ENCODE measurements at places on chromosomes 7 and 10.

GRCh38 chr7:1466524-1467271 is 7.4 kb upstream of the MICALL2 start:
- DNase-seq = no peak

DNA sequence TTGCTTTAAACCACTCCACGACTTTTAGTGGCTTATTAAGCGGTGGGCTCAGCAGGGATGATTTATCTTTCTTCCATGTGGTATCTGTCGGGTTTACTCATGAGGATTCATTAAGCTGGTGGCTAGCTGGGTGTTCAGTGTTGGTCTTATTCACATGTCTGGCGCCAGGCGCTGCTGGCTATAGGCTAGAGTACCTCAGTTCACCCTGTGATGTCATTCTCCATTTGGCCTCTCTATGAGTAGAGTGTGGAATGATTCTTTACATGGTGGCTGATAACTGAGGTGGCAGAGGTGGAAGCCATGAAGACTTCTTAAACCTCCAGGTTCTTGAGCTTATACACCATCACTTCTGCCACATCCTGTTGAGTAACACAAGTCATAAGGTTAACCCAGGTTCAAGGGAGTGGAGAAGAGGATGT is 115.4 kb downstream of the MLLT10 start:
- DNase-seq = no peak

GRCh38 chr10:100223879-100224278 is 5.5 kb downstream of the CHUK start:
- no peak for DNase-seq

DNA sequence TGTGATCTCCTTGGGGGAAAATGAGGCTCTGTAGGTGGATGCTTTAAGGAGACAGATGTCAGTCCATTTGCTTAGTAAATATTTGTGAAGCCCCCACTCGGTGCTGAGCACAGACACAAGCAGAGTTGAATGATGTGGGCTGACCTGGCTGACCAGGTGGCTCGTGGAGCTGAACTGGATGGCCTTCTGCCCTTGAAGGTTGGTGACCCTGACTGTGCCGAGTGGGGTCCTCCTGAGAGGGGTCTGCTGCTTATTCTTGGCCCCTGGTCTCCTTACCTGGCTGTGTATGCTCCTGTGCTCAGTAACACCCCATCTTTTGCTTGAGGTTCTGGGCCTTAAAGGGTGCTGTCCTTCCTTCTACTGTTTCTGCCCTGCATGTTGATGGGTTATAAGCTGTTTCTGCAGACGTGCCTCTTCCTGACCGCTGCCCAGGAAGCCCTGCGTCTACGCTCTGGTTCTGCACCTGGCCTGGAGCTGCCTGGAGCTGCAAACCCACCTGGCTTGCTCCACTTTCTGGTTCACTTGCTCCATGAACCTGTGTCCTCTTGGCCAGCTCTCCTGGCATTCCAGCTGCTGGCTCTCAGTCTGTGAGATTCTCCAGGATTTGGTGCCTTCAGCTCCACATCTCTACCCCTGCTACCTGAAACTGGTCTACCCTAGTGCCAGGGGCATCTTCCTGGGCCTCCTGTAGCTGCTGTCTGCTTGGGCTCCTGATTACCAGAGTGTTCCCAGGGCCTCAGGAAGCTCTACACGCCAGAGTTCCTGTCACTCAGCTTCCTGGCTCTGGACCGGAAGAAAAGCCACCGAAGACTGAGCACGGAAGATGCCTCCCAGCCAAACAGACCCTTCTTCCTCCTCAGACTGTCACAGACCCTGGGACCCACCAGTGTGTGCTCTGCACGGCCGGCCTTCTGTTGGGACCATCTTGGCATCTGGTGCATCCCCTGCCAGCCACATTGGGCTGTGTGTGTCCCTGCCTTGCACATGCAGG is 76.5 kb downstream of the ADCY1 start:
- no peak for DNase-seq

- no peak for DNase-seq
These were observed 962.1 kb downstream of the KCNMA1 start for GRCh38 chr10:76675561-76675950.

DNA sequence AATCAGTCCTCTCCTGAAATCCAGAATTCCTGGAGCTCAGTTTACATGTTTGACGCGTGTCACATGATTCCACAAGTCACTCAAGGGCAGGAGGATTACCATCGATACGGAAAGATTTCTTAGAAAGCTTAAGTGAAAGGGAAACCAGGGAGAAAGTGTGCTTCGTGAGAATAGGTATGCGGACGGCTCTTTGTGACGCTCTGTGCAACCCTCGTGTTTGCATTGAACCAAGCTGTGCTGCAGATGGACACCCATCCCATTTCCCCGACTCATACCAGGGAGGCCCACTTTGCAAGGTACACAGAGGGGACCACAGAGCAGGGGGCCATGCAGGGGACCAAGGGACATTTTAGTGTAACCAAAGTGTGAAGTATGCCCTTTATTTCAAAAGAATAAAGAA is 43.2 kb downstream of the IKZF1 start:
- no peak for DNase-seq

DNA sequence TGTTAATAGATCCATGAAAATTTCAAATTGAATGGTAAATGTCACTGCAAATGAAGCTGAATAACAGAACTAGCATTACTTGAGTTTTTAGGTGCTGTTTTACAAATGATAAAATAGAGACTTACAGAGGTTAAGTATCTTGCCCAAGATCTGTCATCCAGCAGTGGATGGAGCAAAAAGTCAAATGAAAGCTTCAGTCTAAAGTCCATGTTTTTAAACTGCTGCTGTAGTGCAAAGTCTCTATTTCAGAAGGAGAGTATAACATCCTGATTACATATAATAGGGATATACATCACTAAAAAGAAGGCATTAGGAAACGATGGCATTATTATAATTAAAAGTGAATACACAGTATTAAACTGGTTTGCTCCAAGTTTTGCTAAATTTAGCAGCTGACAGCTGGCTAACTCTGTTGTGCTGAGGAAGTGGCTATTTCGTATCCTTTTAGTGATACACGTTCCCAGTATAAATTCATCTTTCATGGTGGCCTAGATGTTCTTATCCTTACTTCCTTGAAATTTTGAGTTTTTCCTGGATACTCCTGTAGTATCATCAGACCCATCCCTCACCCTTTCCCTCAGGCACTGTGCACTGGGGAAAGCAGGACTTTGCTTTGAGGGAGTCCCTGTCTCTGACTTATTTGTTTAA is 603.2 kb downstream of the MAGI2 start:
- DNase-seq = no peak

GRCh38 chr10:63264617-63265221 is 131.6 kb downstream of the NRBF2 start:
- no peak for DNase-seq

GRCh38 chr7:37068902-37069301 is 344.6 kb upstream of the AOAH start:
- no peak for DNase-seq

DNA sequence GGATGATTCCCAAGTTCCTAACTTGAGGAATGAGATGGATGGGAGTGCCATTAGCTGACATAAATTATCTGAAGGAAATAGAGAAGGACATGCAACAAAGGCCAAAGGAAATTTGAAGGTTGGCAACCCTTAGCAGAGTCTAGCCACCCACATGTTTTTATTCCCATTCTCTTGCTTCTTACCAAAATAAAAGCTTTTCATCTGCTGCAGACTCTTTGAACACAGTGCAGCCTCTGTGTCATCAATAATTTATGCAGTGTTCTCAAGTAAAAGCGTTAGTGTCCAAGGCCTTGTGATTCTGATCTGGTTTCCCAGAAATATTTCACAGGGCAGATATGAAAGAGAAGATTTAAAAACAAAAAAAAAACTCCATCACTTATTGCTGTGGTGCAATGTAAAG is 98.5 kb downstream of the ST7 start:
- no peak for DNase-seq

- DNase-seq = no peak
These were observed 62.2 kb upstream of the TRIM8 start for GRCh38 chr10:102581981-102582580.

- no peak for DNase-seq
These were observed 144.8 kb downstream of the CPEB3 start for GRCh38 chr10:92146107-92146506.

DNA sequence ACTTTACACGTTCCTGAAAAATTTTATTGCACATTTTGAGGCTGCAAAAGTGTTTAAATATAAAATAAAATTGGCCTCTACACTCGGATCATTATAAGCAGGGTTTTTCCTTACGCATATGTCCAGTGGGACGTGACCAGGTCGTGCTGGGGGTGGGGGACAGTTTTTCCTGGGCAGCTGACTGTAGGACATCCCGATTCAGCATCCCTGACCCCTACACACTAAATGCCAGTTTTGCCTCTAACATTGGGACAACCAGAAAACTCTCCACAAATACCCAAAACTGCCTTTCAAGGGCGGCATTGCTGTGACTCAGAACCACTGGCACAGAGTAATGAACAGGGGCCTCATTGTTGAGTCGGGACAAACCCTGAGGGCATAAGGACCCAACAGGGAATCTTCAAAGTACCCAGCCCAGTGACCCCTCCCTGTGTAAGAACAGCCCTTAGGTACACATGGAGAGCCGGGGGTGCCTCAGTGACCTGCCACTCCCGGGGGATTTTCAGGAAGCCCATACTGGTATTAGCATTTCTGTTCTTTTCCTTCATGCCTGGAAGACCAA is 170.6 kb downstream of the ARHGAP21 start:
- DNase-seq = no peak

DNA sequence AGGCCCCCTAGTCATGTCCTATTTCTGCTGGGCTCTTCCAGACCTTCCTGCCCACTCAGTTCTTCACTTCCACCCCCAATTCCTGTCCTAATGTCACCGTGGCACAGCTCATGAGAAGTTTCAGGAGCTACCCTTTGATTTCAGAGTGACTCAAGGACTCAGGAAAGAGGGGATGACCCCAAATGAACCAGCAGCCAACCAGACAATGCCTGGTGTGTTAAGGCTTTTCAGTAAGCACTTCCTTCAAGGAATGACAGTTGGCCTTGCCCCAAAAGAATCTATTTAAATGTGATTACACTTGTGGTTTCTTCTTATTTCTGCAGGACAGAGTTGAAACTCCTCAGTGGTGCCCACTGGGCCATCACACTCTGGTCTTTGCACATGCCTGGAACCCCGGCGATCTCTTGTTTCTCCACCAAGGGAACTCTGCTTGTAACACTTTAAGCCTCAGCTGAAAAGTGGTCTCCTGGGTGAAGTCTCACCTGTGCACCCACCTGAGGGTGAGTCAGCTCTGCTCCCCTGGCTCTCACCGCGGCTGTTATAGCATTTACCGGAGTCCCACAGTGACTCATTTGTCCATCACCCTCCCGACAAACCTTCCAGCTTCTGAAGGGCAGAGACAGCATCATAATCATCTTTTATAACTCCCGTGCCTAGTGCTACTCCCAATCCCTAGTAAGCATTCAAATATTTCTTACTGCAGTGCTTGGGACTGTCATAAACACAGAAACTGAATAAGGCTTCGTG is 123.0 kb upstream of the SVIL start:
- no peak for DNase-seq

GRCh38 chr10:30990971-30991646 is 40.6 kb downstream of the ZNF438 start:
- DNase-seq = no peak

Measured in AML-193 (cell line).